ENCODE measurements at places on chromosomes 5 and 9. TPM values are rescaled to one million over a fixed set of nuclear protein-coding genes. Genes with fewer than 3 reads are reported as not detected.

- DNase-seq: peak; percentile 72
Observed at GRCh38 chr5:59517926-59518585, 375.5 kb downstream of the PDE4D start.

DNA sequence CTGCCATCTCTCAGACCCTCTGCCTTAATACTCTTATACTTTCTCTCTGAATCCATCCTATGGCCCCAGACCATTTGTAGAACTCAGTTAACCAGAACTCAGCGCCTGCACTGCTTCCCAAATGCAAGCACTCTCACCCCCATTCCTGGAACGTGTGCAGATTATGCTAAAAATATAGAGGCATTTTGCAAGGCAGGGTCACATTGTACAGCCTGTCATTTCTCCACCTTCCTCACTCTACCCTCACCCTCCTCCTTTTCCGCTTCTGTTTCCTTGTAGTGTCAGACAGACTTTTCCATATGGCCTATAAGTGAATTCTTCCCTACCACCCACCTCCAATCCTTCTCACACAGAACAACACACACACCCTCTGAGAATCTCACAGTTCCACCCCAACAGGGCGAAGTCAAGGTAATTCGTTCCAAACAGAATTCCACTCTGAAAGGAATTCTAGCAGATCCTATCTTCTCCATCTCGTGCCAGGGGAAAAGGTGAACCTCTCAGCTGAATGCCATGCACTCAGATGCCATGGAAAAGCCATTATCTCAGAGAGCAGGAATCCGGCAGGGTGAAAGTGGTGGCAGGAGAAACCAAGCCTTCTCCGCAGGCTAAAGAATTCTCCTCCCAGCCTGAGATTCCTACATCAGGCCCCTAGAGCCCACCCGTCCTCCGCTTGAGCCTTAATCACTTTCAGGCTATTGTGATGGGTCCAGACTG is 25.3 kb downstream of the GGTA1 start:
- DNase-seq: no peak

DNA sequence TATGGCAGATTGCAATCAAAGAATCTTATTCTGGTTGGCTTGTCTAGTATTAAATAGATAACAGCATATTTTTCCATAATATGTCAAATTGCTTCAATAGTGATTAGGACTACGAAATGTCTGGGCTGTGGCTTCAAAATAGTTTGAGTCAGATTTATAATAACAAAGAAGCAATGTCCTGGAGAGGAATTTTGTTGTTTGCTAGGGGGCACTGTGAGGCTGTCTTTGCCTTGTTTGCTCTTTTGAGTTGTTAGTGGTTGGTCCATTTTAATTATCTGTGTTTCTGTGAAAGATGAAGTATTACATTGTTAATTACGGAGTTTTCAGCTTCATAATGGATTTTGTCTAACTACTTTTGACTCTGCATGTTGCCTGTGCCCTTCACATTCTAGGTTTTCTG is 713.6 kb downstream of the TLE4 start:
- DNase-seq: no peak

- DNase-seq: peak; percentile 83
Observed at GRCh38 chr5:35319333-35320002, 89.2 kb upstream of the PRLR start.

AFAP1L1 gene
- 0.98 TPM for total RNA-seq

- DNase-seq: no peak
Observed at GRCh38 chr5:59847586-59847985, 45.9 kb downstream of the PDE4D start.

- no peak for DNase-seq
Observed at GRCh38 chr5:6468104-6468503, 19.4 kb downstream of the UBE2QL1 start.

DNA sequence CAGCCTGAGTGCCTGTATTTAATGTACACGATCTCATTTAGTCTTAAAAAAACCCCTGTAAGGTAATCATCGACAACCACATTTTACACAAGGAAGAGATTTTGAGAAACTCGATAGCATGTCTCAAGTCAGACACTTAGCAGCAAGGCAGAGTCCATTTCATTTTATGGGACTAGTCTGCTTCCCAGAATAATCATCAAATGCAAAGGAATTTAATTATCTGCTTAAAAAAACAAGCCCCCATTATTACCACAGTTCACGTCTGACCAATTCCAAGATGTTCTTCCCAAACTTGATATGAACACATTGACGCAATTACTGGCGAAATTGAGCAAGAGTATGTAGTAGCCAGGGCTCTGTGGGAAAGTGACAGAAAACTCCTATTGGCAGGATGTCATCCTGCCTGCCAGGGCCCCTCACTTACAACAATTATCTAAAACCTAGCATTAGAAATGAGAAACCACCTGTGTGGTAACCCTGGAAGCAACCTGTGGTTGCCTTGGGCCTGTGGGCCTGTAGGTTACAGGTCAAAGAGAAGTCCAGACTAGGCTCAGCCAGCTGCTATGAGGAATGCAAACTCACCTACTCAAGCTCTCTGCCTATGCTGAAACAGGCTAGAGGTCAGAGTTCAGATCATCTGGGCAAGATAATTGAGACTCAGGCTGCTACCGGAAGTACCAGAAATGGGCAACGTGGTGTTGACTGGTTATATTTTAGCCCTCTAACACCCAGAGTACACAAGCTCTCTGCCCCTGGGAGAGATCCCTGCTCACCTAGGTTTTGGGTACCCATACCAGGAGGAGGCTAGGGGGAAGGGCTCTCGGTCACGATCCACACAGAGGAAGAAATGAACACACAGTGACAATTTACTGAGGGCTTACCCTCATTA is 1.6 kb downstream of the B4GALT1 start:
- peak; percentile 42 for DNase-seq

HOMER1 gene
- total RNA-seq: 9.5 TPM

- no peak for DNase-seq
Observed at GRCh38 chr9:124038239-124038638, 26.7 kb downstream of the LHX2 start.

Data from HT1080 (cell line).